ENCODE measurements at places on chromosomes 5 and 9. TPM values are rescaled to one million over a fixed set of nuclear protein-coding genes. Genes with fewer than 3 reads are reported as not detected.
A peak's percentile ranks its signal among the peaks of the same experiment; 100 is the strongest.

The FLT4 gene
- 13.9 TPM for total RNA-seq

The ARRDC1 gene
- total RNA-seq, result 12.9 TPM

The GRIN3A gene
- total RNA-seq, result not detected

- DNase-seq, result no peak
- peaks cover 5% of the 10 kb centered on the region for H3K4me1 ChIP-seq
- no peak overlapping the region for H3K4me3 ChIP-seq
- no peaks in the 10 kb centered on the region for H3K36me3 ChIP-seq
- H3K27me3 ChIP-seq, result no peaks in the 10 kb centered on the region
- no peak overlapping the region for H3K27ac ChIP-seq
Observed at GRCh38 chr5:40551496-40552491, 127.9 kb upstream of the PTGER4 start.

DNA sequence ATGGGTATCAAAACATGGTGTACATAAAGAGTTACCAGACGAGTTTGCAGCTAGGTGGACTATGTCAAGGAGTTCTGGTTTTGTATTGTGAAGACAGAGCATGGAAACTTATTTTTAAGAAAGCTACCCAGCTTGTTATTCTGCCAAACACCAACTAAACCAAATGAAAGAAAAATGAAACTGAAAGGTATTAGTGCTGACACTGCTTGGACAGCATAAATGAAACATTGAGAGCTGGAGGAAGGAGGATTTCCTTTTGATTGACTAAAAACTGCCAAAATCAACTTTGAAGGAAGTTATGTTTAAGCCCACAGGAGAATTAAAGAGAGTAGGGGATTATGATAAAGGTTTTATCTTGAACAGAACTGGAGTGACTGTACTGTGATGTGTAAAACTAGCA, 766.2 kb downstream of the PTPRD start:
- no peaks in the 10 kb centered on the region for H3K27me3 ChIP-seq
- no peak for DNase-seq
- H3K4me1 ChIP-seq, result no peaks in the 10 kb centered on the region
- no peaks in the 10 kb centered on the region for H3K36me3 ChIP-seq
- no peak overlapping the region for H3K4me3 ChIP-seq
- no peak overlapping the region for H3K27ac ChIP-seq

DNA sequence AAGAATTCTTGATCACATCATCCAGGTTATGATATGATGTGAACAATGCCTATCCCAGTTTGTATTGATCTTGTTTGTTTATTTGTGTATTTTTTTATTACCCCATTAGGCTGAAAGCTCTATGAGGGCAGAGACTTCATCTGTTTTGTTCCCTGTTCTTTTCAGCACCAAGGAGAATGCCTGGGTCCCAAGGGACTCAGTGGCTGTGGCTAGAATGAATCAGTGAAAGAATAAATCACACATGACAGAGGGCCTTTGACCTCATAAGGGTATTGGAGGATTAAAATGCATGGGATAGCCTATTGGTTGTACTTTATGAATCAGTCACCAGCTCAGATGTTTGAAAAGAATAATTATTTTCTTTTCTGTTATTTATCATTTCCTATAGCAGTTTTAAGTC, 292.2 kb downstream of the GAS1 start:
- no peaks in the 10 kb centered on the region for H3K4me1 ChIP-seq
- no peak overlapping the region for H3K27ac ChIP-seq
- no peak for DNase-seq
- H3K36me3 ChIP-seq, result no peaks in the 10 kb centered on the region
- no peak overlapping the region for H3K4me3 ChIP-seq

GRCh38 chr5:81724571-81724970, 26.3 kb downstream of the SSBP2 start:
- H3K36me3 ChIP-seq, result no peaks in the 10 kb centered on the region
- no peak overlapping the region for H3K27ac ChIP-seq
- no peak overlapping the region for H3K4me3 ChIP-seq
- peaks cover 26% of the 10 kb centered on the region for H3K4me1 ChIP-seq
- no peak for DNase-seq

DNA sequence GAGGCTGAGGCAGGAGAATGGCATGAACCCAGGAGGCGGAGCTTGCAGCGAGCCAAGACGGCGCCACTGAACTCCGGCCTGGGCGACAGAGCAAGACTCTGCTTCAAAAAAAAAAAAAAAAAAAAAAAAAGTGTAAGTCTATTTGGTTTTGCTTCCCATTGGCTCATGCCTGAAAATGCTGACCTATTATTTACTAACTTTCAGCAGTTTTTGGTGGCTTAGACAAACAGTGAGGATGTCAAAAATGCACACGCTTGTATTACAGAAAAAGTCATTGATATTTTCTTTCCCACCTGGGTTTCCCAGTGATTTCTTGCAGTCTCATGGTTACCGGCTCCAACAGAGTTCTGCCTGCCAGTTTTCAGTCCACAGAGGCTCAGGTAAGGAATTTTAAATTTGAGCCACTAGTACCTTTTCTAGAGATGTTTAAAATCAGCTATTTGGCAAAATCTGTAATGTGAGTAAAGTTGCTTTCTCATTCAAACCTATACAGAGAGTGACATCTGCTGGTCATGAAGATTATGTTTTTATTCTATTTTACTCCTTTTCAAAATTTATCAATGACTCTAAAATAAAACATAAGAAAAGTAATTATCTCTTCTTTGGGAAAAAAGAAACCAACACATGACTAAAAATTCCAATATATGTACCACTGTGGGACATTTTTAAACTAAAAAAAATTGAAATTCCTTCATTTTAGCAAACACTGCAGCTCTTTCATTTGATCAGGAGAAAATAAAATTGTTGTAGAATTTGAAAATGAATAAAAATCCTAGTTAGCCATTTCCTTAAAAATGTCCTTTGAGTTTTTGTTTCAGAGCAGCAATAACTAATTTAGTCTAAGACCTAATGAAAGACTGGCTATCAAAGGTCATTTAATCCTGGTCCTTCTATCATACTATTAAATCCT, 8.8 kb downstream of the FAM200C start:
- peak; percentile 15 for DNase-seq
- H3K27ac ChIP-seq, result no peak overlapping the region
- no peak overlapping the region for H3K4me3 ChIP-seq
- no peaks in the 10 kb centered on the region for H3K4me1 ChIP-seq

GRCh38 chr9:130766927-130767307, 68.1 kb upstream of the ABL1 start:
- no peak overlapping the region for H3K4me3 ChIP-seq
- no peak overlapping the region for H3K27ac ChIP-seq
- H3K27me3 ChIP-seq, result no peaks in the 10 kb centered on the region

GRCh38 chr5:56610093-56610698, 205.2 kb upstream of the MAP3K1 start:
- H3K4me1 ChIP-seq, result peaks cover 19% of the 10 kb centered on the region
- DNase-seq, result no peak
- no peaks in the 10 kb centered on the region for H3K27me3 ChIP-seq
- no peaks in the 10 kb centered on the region for H3K36me3 ChIP-seq
- no peak overlapping the region for H3K4me3 ChIP-seq
- H3K27ac ChIP-seq, result no peak overlapping the region

- H3K27ac ChIP-seq, result no peak overlapping the region
- H3K4me1 ChIP-seq, result peaks cover 8% of the 10 kb centered on the region
- no peaks in the 10 kb centered on the region for H3K36me3 ChIP-seq
- no peaks in the 10 kb centered on the region for H3K27me3 ChIP-seq
- no peak overlapping the region for H3K4me3 ChIP-seq
- no peak for DNase-seq
Observed at GRCh38 chr5:129124608-129125007, 30.1 kb downstream of the ISOC1 start.

- no peak for DNase-seq
- no peaks in the 10 kb centered on the region for H3K36me3 ChIP-seq
- H3K4me3 ChIP-seq, result no peak overlapping the region
- H3K4me1 ChIP-seq, result no peaks in the 10 kb centered on the region
Observed at GRCh38 chr5:56105511-56106291, 110.9 kb upstream of the IL6ST start.

GRCh38 chr5:111071413-111071812, at the start of gene TSLP:
TSS of gene TSLP (plus strand) at chr5:111071713. CDS start at chr5:111071891, 178 bp downstream.
- H3K27me3 ChIP-seq, result peaks cover 95% of the 10 kb centered on the region
- H3K27ac ChIP-seq, result no peak within 1 kb of the TSS
- H3K4me3 ChIP-seq, result peak within 1 kb of the TSS; percentile 42
- H3K4me1 ChIP-seq, result no peaks in the 10 kb centered on the region
- H3K36me3 ChIP-seq, result no peaks in the 10 kb centered on the region

- no peaks in the 10 kb centered on the region for H3K36me3 ChIP-seq
- H3K27ac ChIP-seq, result no peak overlapping the region
Observed at GRCh38 chr5:69502767-69503488, 10.3 kb downstream of the OCLN start.
